ENCODE measurements at places on chromosomes 16 and 17. TPM values are rescaled to one million over a fixed set of nuclear protein-coding genes. Genes with fewer than 3 reads are reported as not detected.

Gene OR3A1
- total RNA-seq, result not detected

Gene CRHR1
- 0.15 TPM for total RNA-seq

Gene RDM1
- 5.5 TPM for total RNA-seq

Gene AIPL1
- total RNA-seq, result not detected

Gene NKD1
- 0.18 TPM for total RNA-seq

All from Panc1 (cell line).